ENCODE measurements at places on chromosomes 12 and 14.

DNA sequence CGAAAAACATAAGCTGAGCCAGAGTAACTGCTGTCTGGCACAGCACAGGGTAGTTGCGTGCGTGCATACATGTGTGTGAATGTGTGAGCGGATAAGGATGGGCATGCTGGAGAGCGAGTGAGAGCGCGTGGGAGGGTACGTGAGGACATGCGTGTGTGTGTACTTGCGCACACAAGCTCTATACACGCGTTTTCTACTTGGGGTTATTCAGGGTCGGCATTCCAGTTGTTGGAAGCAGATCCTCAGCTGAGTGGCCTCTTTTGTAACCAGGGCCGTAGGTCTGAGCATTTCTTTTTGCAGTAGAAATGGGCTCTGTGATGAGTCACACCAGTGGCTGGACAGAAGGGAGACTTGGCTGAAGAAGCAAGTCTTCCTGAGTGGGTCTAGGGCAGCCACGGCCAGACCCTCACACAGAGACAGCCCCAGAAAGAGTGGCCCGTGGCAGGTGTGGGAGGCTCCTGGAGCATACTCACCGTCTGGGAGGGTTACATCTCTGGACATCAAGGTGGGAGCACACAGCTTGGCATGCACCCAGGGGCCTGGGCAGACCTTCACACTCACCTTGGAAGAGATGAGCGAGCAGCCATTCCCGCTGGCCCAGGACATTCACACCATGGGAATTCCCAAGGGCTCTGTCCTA is 78.0 kb downstream of the LRRC74A start:
- DNase-seq: no peak

DNA sequence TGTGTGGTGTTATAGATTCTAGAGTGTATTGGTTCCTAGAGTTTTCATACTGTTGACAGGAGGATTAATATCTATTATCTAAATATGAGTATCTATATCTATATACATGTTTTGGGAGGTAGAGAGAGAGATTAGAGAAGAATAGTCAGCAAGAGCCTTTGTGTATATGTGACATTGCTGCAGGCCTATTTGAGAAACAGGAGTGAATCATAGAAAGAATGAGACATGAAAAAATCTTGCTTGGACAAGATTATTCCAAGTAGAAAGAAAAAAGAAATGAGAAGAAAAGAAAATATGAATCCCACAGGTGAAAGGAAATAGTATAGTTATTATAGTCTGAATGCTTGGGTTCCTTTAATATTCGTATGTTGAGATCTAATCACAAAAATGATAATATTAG is 720.4 kb downstream of the RERGL start:
- DNase-seq: no peak

DNA sequence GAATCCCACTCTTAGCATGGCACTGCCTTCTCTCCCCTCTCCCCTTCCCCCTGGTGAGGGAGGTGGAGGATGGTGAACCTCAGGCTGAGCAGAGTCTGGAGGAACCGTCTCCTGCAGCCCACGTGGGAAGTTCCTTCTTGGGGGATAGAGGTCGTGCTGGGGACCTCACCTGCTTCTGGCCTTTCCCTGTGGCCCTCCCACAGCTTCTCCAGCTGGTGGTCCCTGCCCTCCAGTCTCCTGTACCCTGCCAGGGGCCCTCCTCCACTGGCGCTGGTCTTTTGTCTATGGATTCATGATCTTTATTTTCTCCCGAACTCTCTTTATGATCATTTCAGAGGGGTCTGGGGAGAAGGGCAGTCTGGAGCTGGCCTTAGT is 9.0 kb upstream of the MTA1 start:
- DNase-seq: no peak

DNA sequence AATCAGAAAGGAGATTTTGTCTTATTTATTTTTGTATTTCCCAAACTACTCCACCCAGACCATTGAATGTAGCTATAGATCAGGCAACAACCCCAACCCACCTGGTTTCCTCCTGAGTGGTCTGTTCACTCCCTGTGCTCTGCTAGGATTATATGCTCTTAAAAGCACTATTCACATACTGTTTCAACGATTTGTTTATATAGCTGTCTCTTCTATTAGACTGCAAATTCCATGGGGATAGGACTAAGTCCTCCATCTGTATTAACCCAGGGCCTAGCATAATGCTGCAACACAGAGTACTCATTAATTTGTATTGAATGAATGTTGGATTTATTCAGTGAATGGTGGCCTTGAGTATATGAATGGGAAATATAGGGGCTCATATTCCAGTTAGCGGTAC is 307.6 kb downstream of the RAD51B start:
- DNase-seq: no peak

DNA sequence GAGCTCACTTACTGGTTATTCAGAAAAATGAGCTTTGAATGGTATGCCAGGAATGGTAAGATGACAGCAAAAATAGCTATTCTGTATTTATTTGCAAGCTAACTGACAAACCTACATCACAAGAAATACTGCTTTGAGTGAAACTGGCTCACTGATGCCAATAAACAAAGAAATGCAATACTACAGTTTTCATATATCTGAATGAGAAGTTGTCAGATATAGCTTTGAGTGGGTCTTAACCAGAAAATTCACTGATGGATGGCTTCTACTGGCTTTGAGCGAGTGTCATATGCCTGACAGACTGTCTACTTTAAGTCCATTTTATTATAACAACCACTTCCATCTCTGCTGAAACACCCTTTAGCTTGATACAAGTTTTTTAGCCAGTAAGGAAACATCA is 330.1 kb downstream of the NELL2 start:
- no peak for DNase-seq

All from hematopoietic multipotent progenitor cell treated with erythropoietin and hydrocortisone succinate and interleukin-3 and kit ligand, for 17 days (in vitro differentiated cells).